Tibial nerve (tissue), 4 donors: ENCODE measurements at places on chromosomes 16 and 17. TPM values are rescaled to one million over a fixed set of nuclear protein-coding genes. Genes with fewer than 3 reads are reported as not detected.

Gene ENPP7
- not detected for total RNA-seq

Gene NPIPA3
- total RNA-seq: not detected

Gene TBX21
- total RNA-seq: 2.1 TPM

Gene KRTAP1-1
- total RNA-seq: not detected

Gene GUCY2D
- total RNA-seq: not detected

Gene PERCC1
- total RNA-seq: not detected
